ENCODE measurements at places on chromosomes 11 and 22.
A peak's percentile ranks its signal among the peaks of the same experiment; 100 is the strongest.

DNA sequence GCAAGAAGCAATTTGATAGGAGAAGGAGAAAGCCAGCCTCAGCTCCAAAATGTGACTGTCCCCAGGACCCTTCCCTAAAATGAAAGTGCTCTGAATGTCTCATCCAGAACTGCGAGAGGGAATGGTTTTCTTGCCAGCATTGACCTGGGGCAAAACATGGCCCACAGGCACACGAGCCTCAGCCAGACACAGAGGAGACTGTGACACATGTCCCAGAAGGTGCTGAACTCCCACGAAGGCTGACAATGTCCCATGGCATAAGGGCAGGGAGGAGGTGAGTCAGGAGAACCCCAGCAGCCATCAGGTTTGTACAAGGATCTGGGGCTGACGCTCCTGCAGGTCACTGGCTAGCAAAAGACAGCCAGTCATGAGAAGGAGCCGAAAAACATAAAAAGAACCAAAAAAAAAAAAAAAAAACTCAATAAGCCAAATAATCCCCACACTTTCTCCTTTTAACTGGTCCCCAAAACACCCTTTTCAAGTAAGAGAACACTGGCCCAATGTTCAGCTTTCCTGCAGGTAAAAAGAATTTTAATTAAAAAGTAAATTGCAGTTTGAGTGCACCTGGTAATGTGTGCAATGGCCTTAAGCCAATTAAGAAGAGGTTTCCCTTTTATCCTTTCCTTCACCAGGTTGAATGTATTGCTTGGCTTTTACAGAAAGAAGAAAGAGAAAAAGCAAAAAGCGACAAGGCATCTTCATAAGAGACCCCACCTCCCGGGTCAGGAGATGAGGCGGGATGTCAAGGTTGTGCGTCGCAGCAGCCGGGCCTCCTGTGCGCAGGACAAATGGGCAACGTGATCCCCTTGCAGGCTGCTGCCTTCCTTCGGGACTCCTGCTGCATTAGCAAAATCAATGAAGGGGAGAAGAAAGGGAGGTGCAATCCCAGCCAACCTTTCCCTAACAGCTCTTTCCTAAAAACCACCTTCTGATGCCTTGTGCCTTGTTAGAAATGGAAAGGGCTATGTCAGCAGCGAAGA lies 43.6 kb downstream of the GALNT18 start:
- DNase-seq = no peak

GRCh38 chr11:23723861-23724260 lies 773.0 kb upstream of the LUZP2 start:
- DNase-seq = no peak

- DNase-seq = no peak
These were observed 73.8 kb downstream of the C11orf58 start for GRCh38 chr11:16812274-16812673.

- no peak for DNase-seq
These were observed 86.4 kb upstream of the TMEM45B start for GRCh38 chr11:129729216-129729615.

DNA sequence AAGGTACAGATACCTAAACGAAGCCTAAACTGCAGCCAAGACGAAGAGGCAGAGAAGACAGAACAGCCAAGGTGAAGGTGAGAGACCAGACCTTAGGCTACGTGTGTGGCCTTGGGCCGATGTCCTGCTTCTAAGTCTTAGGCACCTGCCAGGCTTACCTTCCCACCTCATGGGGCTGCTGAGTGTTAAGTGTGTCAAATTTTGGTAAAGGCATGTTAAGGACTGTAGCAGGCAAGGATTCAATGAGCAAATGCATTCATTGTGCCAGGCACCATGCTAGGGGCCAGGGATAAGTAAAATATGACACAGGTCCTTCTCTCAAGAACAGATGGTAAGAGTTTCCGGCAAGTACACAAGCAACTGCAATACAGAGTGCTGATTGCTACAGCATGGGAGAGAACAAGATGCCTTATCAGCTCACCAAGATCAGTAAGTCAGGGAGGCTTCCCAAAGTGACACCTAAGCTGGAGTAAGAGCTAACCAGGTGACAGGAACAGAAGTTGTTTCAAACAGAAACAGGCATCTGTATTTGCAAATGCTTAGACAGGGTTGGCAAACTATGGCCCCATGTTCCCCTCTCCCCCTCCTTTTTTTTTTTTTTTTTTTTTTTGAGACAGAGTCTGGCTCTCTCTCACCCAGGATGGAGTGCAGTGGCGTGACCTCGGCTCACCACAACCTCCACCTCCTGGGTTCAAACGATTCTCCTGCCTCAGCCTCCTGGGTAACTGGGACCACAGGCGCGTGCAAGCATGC lies 46.7 kb downstream of the CLTCL1 start:
- DNase-seq = peak; percentile 84

DNA sequence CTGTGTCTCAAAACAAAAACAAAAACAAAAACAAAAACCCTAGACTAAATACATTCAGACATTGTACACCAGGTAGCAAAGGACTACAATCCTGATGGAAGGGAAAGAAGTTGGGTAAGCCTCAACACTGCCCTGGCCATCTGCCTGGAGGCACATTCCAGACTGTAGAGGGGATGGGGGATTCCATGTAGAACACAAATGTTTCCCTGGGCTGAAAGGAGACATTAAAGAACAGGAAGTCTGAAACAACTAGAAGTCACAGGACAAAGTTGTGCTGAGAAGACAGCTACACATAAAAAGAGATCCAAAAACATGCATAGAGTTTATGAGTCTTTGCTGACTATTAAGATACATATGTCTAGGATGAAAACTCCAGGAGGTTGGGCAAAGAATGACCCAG lies 83.9 kb downstream of the RRAS2 start:
- DNase-seq = no peak

DNA sequence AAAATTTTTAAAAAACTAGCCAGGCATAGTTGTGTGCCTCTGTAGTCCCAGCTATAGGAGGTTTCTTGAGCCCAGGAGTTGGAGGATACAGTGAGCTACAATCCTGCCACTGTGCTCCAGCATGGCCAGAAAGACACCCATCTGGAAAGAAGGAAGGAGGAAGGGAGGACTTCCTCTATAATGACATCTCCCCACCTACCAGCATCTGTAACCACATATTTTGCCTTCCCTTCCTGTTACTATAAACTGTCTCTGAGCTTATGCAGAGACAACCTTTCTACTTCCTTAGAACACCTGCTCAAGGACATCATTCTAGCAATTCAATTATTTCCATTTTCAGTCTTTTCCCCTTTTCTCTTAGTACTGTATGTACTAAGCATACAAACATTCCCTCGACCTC lies 2.2 kb upstream of the NUP160 start:
- no peak for DNase-seq

DNA sequence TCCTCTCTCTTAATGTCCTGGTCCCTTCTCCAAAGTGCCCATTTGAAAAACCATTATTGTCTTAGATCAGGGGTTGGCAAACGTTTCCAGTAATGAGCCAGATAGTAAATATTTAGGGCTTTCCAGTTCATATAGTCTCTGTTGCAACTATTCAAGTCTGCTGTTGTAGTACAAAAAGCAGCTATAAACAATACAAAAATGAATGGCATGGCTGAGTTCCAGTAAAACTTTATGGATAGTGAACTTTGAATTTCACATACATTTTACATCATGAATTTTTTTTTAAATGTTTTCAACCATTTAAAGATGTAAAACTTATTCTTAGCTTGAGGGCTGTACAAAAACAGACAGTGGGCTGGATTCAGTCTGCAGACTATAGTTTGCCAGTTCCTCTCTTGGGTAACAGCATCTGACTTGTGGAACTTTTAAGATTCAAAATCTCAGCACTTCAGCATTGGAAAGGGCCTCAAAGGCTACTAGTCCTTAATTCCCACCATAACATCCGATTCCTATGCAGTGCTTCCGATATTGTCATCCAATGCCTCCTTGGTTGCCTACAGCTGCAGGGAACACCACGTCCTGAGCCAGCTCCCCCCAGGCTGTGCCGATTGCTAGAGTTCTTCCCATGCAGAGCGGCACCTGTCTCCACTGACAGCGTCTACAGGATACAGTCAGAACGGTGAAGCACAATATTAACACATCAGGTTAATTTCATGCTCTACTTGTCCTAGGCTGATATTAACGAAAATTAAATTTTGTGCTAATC lies 65.6 kb upstream of the E2F8 start:
- peak; percentile 50 for DNase-seq
